CD4-positive, CD25-positive, alpha-beta regulatory T cell (primary cell): ENCODE measurements at places on chromosomes 2 and 18. TPM values are rescaled to one million over a fixed set of nuclear protein-coding genes. Genes with fewer than 3 reads are reported as not detected.

The DTNA gene
- not detected for total RNA-seq

The TSPYL6 gene
- not detected for total RNA-seq

The EDAR gene
- 3.2 TPM for total RNA-seq

The CYB5A gene
- 11.1 TPM for total RNA-seq

The TUBA3D gene
- total RNA-seq, result not detected

The NCKAP5 gene
- not detected for total RNA-seq

The PLB1 gene
- total RNA-seq, result 2.0 TPM

The SRD5A2 gene
- not detected for total RNA-seq

The GPN1 gene
- 27.8 TPM for total RNA-seq

The CYRIA gene
- total RNA-seq, result not detected

The CASP10 gene
- total RNA-seq, result 15.1 TPM

DNA sequence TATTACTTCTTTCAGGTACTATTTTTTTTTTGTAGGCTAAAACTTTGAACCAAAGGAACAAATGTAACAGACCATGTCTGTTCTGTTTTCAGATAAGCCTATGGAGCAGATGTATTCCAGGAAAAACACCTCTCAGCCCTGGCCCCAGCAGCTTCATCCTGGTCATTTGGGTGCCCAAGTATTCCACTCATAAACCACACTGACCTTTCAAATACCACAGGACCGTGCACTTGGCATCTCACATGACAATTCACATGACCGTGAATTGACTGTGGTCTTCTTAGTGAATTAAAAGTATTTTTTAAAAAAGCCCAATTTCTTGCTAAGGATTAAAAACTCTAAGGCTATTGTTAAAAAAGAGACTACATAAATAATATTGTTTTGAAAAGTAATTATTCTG lies 50.2 kb downstream of the SMIM21 start:
- DNase-seq, result no peak

DNA sequence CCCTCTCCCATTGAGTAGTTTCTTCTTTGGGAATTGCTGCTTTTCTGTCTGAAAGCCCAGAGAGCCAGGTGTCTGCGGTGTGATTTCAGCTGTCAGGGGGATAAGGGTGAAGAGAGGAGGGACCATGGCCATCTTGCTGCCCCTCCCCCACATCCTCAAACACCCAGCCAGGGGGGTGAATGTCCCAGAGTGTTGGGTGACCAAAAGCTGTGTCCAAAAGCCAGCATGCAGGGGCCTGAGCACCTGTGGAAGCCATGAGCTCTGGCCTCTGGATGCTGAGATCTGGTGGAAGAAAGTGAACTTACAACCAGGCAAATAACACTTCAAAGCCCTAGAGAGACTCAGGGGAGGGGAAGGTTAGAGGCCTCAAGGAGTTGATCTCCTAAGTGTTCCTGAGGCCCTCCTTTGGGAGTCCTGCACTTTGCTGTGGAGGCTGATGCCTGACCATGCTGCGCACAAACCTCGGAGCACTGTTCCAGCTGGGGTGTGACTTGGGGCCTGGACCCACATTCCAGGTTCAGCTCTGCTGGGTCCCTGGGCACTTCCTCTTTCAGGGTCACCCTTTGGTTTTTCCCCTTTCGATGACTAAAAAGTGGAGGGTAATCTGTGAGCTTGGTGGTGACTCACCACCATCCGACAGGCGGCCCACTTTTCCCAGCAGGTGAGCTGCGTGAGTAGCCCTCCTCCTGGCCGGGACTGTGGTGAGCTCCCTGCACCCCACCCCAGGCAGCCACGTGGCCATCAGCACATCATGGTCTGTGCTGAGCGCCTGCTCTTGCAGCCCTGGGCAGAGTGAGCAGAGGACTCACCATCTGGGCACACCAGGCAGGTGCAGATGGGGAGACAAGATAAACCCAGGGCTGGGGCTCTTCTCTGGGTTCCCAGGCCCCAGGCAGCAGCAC lies 66.8 kb upstream of the FOSL2 start:
- no peak for DNase-seq

- DNase-seq, result no peak
Measured at GRCh38 chr2:16852651-16853050, 187.0 kb upstream of the CYRIA start.

- DNase-seq, result no peak
Measured at GRCh38 chr18:10051877-10052631, 138.2 kb downstream of the VAPA start.

DNA sequence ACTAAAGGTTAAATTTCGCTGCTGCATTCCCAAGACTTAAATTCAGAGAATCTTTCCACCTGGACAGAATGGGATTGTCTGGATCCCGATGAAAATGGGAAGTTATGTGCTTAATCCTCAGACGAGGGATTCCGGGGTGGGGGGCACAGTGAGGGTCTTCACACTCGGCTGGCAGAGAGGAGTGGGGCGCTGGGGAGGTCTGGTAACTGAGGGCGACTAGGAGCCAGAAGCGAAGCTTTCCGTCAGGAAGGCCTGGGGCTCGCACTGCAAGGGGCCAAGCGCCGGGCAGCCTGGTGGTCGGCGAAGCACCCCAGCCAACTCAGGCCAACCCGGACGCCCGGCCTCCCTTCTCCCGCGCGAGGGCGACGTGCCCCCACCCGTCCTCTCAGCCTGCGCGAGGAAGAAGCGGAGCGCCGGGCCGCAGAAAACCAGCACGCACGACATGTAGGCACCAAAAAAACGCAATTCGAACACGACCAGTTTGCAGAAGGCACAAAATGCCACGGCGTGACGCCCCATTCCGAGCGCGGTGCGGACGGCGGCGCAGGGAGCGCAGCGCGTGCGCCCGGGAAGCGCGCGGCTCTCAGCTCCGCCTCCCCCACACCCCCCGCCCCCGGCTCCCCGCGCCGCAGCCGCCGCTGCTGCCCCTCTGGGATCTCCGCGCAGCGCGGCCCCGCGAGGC lies 188.1 kb downstream of the ZEB2 start:
- DNase-seq, result peak; percentile 76

GRCh38 chr18:3585656-3586509 lies 135.9 kb downstream of the TGIF1 start:
- DNase-seq, result peak; percentile 73

GRCh38 chr2:114442510-114442909 lies at the start of gene DPP10:
Gene DPP10, plus strand, starts transcription at chr2:114442641.
- DNase-seq, result no peak

GRCh38 chr2:126627643-126628042 lies 28.3 kb upstream of the GYPC start:
- DNase-seq, result no peak

DNA sequence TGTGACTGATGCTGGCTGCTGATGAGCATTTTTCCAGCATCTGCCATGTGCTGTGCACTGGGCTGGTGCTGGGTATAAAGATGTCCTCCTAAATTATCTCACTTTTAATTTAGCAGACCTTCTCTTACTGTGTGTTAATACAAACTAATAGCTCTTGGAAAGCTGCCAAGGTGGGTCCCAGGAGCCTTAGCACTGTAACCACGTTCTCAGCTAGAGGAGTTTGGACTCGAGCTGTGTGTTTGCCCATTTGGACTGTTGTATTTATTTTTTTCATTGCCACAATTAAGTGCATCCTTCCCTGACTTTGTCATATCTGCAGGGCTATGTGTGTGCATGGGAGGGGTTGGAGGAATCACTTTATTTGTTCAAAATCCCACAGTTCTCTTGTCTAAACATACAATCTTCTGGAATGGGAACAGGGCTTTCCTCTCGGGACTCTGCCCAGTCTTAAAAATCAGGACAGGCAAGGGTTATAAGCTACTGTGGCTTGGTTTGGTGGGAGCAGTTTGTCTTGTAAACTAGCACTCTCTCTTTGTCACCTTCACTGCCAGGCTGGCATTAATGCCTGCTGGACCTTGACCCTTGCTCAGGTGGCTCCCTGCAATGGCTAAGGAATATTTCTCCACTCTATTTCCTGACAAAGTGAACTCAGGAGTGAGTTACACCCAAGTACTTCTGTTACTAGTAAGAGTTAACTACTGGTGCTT lies 129.7 kb upstream of the MGAT5 start:
- no peak for DNase-seq

GRCh38 chr2:38789691-38790090 lies 11.7 kb downstream of the GEMIN6 start:
- no peak for DNase-seq

- DNase-seq, result no peak
Measured at GRCh38 chr2:194104687-194105086, 1552.3 kb upstream of the SLC39A10 start.

- no peak for DNase-seq
Measured at GRCh38 chr2:197575987-197576386, 60.1 kb downstream of the MOB4 start.

DNA sequence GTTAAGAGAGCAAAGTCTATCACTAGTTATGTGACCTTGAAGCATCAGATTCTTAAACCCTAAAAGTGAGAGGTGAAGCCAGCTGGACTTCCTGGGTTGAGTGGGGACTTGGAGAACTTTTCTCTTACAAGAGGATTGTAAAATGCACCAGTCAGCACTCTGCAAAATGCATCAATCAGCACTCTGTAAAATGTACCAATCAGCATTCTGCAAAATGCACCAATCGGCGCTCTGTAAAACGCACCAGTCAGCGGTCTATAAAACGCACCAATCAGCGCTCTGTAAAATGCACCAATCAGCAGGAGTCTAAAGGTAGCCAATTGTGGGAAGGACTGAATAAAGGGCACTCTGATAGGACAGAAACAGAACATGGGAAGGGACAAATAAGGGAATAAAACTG lies 291.6 kb upstream of the FAM98A start:
- no peak for DNase-seq

DNA sequence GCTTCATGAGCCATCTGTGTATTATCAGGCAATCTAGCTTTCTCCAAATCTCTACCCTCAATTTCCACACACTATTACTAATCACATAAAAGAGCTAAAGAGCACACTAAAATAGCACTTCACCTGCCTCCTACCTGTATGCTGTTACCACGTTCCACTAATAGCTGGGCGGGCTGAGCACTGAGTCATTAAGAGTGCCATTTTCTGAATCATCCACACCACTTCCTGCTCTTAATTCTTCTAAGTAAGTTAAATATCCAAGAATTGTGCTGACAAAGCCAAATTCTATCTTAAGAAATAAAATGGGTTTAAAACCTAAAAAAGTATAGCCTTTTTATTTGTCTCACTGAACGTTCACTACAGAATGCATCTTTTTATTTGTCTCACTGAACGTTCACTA lies 35.7 kb downstream of the NOL10 start:
- peak; percentile 34 for DNase-seq
